ENCODE measurements at places on chromosomes 2 and 18.
A peak's percentile ranks its signal among the peaks of the same experiment; 100 is the strongest.

GRCh38 chr2:26763019-26763418 lies 1.1 kb upstream of the SLC35F6 start:
- no peaks in the 10 kb centered on the region for H3K36me3 ChIP-seq
- H3K4me1 ChIP-seq = peaks cover 2% of the 10 kb centered on the region
- DNase-seq = no peak
- H3K27ac ChIP-seq = no peak overlapping the region

DNA sequence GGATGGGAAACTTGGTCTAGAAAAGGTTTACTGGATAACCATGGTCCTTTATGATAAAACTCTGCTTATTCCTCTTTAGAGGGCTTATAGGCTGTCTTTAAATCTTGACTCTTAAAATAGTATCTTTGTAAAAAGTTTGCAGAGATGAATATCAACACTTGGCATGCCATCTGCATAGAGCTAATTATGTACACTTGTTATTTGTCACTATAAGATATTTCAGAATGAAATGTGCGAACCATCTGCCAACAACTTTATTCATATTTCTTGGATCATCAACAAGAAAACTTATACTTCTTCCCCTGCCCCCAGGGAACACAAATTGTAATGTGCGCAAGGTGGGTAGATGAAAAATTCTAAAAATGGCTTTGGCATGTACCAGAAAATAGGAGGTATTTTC lies 653.0 kb upstream of the CHAC2 start:
- no peaks in the 10 kb centered on the region for H3K4me1 ChIP-seq
- no peaks in the 10 kb centered on the region for H3K27me3 ChIP-seq
- H3K4me3 ChIP-seq = no peak overlapping the region
- DNase-seq = no peak
- no peak overlapping the region for H3K27ac ChIP-seq

DNA sequence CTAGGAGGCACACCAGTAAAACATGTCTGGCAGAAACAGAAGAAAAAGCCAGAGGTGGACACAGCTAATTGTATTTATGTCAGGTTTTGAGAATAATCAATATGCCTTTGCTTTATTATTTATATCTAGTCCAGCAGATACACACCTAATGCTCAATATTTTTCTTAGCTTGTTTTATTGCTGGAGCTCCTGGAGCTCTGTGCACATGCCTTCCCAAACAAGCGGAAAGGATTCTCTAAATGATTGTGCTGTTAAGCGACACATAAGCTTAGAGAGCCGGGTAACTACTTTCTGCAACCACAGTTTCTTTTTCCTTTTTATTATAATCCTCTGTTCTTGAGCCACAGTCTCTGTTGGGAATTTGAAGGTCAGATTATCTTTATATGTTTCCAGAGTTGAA lies 177.3 kb upstream of the ST6GAL2 start:
- H3K4me1 ChIP-seq = no peaks in the 10 kb centered on the region
- no peaks in the 10 kb centered on the region for H3K36me3 ChIP-seq
- H3K4me3 ChIP-seq = no peak overlapping the region
- no peak overlapping the region for H3K27ac ChIP-seq
- no peak for DNase-seq

GRCh38 chr2:200306196-200306930 lies at the start of gene SPATS2L:
Gene SPATS2L (plus strand): TSS chr2:200306693. CDS start chr2:200389245, 82,552 bp downstream.
- H3K27ac ChIP-seq = peak within 1 kb of the TSS; percentile 84
- H3K27me3 ChIP-seq = no peaks in the 10 kb centered on the region
- H3K4me1 ChIP-seq = no peaks in the 10 kb centered on the region

DNA sequence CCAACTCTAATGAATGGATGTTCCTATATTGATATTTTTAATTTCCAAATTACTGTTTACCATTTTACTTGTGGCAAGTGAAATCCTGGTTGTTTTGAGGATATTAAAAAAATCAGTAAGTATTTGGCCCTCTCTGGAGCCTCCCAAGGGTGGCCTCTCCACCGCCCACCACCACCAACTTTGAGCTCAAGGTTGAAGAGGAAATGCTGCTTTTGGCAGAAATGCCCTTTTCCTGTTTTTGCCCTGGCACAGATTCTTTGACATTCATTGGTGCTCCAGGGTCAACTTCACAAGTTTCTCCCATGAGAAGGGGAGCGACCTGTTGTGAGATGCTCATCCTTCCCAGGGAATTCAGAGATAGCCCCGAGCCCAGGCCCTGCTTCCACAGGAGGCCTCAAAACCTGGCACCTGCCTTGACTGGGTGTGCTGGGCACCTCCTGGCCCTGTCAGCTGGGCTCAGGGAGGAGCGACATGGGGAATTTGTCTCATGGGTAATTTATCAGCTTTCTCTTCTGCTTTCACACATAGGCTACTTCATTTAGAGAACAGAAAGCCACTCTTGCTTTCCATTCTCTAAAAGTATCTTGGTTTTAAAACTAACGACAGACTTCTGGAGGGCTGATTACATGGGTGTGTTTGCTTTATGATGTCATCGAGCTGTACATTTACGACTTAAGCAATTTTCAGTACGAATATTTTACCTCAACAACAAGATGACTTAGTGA lies 6.9 kb downstream of the CD8A start:
- H3K36me3 ChIP-seq = no peaks in the 10 kb centered on the region
- peaks cover 2% of the 10 kb centered on the region for H3K4me1 ChIP-seq
- no peak for DNase-seq
- no peak overlapping the region for H3K4me3 ChIP-seq
- H3K27ac ChIP-seq = no peak overlapping the region
- H3K27me3 ChIP-seq = no peaks in the 10 kb centered on the region

DNA sequence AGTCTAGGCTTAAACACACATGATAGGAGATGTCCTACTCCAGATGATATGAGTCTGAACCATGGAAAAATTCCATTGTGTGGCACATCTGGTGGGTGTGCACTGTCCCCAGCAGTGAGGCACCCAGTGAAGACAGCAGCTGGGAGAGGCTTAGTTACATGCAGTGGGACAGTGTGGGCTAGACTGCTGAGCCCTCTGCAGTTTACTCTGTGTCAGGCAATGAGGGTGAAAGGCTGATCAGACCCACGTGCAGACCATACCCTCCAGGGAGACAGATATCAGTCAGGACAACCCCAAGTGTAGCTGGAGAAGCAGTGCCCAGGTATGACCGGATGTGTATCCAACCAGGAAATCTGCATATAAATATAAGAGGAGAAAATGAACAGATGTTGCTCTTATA lies 13.4 kb downstream of the IL37 start:
- H3K4me3 ChIP-seq = no peak overlapping the region
- H3K36me3 ChIP-seq = no peaks in the 10 kb centered on the region
- DNase-seq = no peak
- no peak overlapping the region for H3K27ac ChIP-seq
- no peaks in the 10 kb centered on the region for H3K4me1 ChIP-seq

DNA sequence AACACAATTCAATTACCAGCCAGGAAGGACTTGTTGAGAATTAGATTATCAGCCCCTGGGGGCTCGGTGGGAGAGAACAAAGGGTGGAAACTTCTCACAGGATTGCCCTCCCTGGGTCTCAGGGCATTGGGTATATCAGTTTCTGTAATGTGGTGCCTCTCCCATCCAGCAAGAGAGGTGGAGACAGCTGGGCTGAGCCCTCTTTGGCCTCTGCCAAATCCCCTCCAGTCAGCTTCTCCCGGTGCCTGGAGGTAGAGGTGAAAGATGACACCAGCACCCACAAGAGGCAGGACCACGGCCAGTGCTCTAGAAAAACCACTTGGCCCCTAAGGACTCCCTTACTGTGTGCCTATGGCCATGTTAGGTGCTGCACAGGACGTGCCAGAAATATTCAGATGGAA lies 179.7 kb downstream of the HAUS1 start:
- no peaks in the 10 kb centered on the region for H3K27me3 ChIP-seq
- no peak for DNase-seq
- H3K4me3 ChIP-seq = no peak overlapping the region
- no peaks in the 10 kb centered on the region for H3K4me1 ChIP-seq
- H3K36me3 ChIP-seq = no peaks in the 10 kb centered on the region
- no peak overlapping the region for H3K27ac ChIP-seq

DNA sequence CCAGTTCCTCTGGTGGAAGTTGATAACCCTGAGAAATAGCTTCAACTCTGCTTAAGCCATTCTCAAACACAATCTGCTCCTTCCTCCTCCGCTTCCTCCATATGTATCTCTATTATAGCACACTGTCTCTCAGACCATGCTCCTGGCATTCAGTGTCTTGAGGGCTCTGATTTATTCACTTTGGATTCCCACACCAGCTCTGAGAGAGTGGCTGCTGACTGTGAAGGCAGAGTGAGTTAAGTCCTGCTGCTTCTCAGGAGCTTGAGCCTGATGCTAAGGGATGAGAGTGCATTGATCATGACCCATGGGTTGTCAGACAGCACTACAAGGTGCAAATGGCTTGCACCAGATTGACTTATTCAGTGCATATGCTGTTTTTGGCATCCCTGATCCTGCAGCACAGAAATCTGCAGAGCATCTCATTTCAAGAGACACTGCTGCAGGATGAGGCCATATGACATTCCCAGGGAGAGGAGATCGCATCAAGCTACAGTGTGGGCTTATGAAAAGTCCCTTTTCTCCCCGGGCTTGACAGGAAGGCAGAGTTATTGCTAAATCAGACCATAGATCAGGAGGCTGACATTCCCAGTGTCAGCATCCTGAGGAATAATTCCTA lies 500.5 kb upstream of the RAB6C start:
- no peaks in the 10 kb centered on the region for H3K4me1 ChIP-seq
- H3K36me3 ChIP-seq = no peaks in the 10 kb centered on the region
- no peak for DNase-seq
- H3K27me3 ChIP-seq = no peaks in the 10 kb centered on the region

DNA sequence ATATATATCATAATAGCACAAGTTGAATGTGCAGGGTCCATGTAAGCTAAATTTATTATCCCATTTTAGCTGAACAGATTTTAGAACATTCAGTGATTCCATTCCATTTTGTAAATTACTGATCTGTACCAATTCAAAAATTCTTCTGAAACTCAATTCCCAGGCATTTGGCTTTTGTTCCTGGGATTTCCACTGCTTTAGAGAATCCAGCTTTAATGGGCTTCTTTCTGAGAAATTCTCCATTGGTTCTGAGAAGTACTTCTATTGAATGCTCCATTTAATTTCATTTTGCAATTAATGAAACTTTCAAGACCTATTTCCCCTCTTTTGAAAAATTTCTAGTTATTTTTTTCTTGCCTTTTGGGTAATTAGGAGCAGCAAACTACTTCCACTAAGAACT lies 36.8 kb downstream of the BCL2 start:
- no peaks in the 10 kb centered on the region for H3K27me3 ChIP-seq
- H3K4me3 ChIP-seq = no peak overlapping the region
- DNase-seq = no peak

DNA sequence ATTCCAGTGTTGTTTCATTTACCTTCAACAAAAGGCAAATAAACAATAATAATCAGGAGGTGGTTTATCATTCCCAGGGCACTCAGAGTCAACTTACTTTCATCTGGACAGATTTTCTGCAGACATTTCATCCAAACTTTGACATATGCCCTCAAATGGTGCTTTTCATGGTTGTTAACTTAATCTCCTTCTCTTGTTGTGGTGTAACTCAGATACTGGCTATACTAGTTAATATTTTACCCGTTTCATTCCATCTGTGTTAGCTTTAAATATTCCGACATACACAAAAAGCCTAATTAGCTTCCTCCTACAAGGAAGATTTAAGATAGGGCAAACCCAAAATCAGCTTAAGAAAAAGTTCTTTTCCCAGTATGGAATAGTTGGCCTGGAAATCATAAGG lies 44.4 kb upstream of the RPE start:
- no peaks in the 10 kb centered on the region for H3K27me3 ChIP-seq
- no peak overlapping the region for H3K27ac ChIP-seq
- no peak for DNase-seq
- no peaks in the 10 kb centered on the region for H3K4me1 ChIP-seq

DNA sequence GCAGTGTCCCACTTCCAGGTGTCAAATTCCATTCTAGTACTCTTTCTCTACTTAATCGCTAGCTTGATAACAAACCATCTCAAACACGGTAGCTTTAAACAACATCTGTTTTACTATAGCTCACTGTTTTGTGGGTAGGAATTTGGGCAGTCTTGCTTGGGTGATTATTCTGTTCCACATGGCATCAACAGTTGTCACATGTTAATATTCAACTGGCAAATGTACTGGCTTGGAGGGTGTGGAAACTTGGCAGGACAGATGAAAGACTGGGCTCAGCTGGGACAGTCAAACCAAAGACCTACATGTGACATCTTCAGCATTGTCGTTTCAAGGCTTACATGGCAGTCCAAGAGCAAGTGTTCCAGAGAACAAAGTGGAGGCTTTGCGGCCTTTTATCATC lies 241.8 kb downstream of the PTH2R start:
- DNase-seq = no peak
- H3K36me3 ChIP-seq = no peaks in the 10 kb centered on the region
- no peak overlapping the region for H3K4me3 ChIP-seq
- H3K27me3 ChIP-seq = no peaks in the 10 kb centered on the region
- no peaks in the 10 kb centered on the region for H3K4me1 ChIP-seq

DNA sequence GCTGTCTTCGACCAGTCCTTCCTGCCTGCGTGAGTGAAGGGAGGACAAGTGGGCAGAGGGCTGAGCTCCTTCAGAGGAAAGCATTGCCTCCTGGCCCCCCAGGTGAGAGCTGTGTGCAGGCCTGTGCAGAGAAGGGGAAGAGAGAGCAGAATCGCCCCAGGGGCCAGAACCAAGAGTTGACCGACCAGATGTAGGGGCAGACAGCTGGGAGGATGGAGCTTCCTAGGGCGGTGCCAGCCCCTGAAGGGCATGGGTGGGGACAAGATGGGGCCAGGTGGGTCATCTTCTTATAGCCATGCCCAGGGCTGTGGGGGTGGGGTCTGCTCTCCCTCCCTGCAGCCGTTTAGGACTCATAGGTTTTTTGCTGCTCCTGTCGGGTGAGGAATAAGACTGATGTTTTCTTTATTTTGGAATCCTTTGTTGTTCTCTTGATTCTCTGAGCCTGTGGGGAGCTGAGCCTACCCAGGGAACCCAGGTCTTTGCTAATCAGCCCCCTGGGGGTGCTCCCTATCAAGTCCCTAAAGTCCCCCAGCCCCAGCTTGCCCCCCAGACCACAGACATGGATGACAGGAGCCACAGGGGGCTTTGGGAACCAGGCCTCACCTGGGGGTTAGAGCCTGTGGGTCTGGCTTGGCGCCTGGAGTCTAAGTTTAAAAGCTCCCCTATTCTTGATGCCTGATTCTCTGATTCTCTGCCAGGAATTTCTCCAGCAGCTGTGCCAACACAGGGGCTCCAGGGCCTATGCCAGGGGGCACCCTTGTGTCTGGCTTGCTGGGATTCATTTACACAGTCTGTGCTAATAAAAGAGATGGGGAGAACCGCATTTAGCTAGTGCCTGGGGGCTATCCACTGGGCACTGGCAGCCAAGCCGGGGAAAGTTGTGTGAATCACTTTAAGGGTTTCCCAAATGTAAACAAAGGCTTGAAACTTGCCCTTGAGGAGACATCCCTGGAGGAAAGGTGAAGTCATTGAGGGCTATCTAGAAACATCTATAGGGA lies 9.3 kb upstream of the EFHD1 start:
- H3K27me3 ChIP-seq = no peaks in the 10 kb centered on the region
- no peak for DNase-seq
- no peaks in the 10 kb centered on the region for H3K36me3 ChIP-seq
- H3K4me3 ChIP-seq = no peak overlapping the region
